ENCODE measurements at places on chromosomes 13 and 19.

DNA sequence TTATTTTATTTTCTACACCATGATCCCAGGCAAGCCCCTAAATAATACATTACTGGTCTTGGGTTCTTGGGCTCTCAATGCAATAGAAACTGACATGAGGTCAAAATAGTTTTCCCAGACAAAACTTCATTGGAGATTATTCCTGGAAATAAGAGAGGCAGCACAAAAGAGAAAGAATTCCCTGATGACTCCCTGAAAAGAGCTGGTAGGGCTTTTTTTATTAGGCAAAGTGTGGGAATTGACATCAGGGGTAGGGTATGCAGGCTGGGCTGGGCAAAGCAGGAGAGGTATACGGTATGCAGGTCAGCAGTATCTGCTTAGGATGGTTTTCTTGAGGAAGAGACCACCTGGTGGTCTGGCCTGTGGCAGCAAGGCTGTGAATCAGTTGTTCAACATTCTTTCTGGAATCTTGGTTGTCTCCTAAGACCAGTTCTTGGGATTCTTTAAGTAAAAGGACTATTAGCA is 9.3 kb upstream of the IGFL3 start:
- peak; percentile 61 for DNase-seq

DNA sequence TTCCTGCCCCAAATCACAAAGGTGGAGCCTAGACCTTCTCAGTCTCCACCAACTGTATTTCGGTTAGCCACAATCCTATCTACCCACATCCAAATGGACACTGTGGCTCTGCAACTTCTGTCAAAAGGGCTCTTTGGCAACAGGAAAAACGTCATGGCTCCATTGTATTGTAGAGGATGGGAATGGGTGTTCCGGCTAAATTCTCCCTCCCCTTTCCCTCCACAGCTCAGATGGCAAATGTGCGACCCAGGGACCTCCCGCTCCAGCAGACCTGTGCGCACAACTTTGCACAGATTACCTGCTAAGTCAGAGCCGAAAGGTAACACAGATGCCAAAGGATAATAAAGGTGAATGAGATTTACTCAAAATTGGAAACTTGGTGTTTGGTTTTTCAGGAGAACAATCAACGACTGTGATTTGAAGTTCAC is 968 bp upstream of the KL start:
- no peak for DNase-seq

- no peak for DNase-seq
Observed at GRCh38 chr19:42816894-42817293, 51.4 kb upstream of the PSG8 start.

DNA sequence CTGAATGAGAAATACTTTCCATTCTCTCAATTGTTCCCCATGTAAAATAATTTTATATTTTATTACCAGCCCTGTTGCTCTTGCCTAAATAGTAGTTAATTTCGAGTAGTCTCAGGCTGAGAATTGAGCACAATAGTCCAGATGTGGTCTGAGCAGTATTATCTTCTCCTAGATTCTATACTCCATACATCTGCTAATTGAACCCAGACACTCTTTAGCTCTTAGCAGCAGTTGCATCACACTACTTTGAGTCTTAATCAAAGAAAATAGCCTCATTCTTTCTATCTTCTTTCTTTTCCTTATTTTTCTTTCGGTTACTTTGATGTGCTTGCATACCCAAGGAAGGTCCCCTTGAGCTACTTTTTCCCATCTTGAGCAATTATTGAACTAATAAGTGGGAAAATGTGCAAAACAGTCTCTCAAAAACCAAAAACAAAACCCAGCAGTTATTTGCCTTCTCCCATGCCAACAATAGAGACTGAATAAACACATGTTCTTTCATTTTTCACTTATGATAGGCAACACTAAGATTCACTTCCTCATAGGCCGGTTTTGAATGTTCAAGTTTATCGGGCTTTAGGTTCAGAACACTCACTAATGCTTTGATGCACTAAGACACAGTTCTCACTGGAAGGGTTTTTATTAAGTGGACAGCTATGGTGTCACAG is 204.5 kb downstream of the POU4F1 start:
- no peak for DNase-seq

DNA sequence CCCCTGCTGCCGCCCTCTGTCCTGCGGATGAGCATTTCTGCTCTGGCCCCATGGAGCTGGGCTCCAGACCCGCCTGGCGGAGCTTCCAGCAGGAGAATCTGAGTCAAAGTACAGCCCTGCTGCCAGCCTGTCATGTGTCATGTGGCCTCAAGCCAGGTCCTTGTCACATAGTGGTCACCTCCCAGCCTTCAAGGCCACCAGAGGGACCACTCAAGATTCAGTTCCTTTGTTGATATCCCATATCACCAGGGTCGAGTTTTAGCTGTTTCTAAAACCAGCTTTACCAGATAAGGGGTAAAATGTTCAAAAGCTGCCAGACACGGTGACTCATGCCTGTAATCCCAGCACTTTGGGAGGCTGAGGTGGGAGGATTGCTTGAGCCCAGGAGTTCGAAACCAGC is 13.4 kb downstream of the THOP1 start:
- peak; percentile 41 for DNase-seq

DNA sequence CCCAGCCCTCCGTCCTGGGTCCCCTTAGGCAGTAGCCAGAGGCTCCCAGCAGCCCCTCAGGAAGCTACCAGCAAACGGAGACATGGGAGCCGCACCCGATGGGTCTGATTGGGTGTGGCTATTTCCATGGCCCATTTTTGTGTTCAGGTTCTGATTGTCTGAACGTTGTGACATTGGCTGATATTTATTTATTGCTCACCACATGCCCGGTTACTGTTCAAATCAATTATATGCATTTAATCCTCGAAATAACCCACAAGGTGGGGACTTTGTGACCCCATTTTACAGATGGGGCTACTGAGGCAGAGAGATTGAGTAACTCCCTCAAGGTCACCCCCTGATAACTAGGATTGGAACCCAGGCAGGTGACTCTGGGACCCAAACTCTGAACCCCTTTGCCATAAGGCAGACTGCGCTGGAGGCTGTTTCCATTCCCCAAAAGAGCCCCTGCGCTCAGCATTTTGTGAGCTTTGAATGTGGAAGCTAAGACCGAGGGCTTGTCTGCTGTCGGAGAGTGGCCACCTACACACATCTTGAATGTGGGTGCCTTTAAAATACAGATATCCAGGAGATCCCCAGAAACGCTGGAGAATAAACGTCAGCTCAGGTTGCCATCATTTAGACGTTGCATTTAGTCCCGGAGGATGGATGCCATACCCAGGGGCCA is 13.6 kb upstream of the MCF2L start:
- no peak for DNase-seq

- DNase-seq: peak; percentile 40
Observed at GRCh38 chr19:13920940-13921747, 15.1 kb downstream of the CC2D1A start.

DNA sequence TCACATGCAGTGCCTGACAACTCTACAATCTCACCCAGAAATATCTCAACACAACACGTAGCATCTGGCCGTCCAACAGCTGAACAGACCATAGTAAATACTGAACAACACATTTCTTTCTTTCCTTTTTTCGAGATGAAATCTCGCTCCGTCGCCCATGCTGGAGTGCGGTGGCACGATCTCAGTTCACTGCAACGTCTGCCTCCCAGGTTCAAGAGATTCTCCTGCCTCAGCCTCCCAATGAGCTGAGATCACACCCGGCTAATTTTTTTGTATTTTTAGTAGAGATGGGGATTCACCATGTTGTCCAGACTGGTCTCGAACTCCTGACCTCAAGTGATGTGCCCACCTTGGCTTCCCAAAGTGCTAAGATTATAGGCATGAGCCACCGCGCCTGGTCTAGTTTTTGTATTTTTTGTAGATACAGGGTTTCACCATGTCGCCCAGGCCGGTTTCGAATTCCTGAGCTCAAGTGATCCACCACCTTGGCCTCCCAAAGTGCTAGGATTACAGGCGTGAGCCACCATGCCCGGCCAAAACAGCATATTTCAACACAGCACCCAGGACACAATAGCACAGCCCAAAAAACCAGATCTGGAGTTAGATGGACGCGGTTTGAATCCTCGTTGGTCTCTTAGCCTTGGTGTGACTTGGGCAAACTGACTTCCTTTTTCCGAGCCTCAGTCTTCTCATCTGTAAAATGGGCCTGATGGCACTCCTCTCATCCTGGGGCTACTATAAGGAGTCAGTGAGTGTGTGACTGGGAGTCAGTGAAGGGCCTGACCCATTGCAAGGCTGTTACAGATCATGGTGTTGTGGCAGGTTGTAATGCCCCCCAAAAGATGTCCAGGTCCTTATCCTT is 22.6 kb downstream of the CYP2A6 start:
- DNase-seq: no peak

- DNase-seq: no peak
Observed at GRCh38 chr19:51628153-51628939, 1.9 kb downstream of the SIGLEC5 start.

GRCh38 chr13:29509999-29510589 is 85.4 kb downstream of the SLC7A1 start:
- no peak for DNase-seq

Data from astrocyte of the hippocampus (primary cell).